ENCODE measurements at places on chromosomes 4 and X.

DNA sequence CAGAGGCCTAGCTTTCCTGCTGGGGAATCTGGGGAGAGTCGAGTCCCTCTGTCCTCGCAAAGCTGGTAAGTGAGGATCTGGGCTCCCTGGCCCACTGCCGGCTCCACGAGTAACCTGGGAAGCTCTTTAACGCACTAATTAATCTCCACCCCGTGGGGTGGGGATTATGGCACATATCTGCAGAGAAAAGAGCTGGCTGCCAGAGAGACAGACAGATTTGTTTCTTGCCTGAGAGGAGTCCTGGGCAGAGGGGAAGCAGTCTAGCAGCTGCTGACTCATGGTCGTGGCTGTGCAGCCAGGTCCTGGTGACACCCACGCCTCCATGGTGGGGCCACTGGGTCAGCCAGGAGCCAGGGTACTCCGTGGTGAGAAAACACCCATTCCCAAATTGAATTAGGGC is 14.0 kb downstream of the SORCS2 start:
- DNase-seq: no peak

DNA sequence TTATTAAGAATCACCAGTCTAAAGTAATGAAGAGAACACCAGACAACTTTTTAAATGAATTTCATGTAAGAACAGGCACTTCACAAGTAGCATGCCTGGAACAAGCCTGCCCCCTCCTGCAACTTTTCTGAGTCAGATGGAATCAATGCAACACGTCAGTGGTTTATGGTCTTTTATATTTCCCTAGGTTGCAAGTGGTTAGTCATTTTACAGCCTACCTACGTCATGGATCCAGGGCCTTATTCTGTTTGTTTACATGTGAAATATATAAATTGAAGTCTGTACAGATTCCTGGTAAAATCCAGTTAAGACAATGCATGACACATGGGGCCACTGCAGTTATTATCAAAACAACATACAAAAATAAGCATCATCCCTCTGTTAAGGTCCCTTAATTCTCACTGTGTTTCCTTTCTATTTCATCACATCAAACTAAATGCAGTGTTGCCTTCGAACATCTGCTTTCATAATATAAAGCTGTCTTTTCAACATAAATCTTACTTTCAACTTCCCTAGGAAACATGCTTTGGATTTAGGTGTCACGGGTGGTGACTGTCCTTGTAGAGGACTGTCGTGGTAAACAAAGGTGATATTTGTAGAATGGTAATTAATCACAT is 309.3 kb downstream of the FRMPD4 start:
- DNase-seq: no peak

GRCh38 chr4:82694892-82695291 is 103.7 kb downstream of the SCD5 start:
- DNase-seq: no peak

DNA sequence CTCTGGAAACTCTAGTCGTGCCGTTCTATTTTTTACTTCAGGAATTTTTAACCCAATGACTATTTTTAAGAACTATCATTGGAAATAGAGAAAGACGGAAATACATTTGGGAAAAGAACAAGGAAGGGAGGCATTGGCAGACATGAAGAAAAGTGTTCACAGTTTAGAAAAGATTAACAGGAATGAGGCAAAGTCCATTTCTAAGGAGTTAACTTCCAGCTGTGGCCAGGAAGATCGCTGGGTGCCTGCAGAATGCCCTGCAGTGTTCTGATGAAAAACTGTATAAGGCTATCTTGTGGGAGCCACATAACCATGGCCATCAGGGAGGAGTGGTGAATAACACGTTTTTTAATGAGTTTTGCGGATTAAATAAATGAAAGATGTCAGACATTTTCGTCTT is 150.6 kb upstream of the VCX3A start:
- DNase-seq: no peak

GRCh38 chr4:4677556-4678522 is 136.0 kb upstream of the STX18 start:
- DNase-seq: no peak

- no peak for DNase-seq
Observed at GRCh38 chr4:87527431-87528220, 1.6 kb downstream of the SPARCL1 start.

- no peak for DNase-seq
Observed at GRCh38 chr4:102355748-102356147, 10.5 kb upstream of the SLC39A8 start.

GRCh38 chr4:36651253-36651652 is 369.8 kb downstream of the DTHD1 start:
- no peak for DNase-seq

GRCh38 chr4:19657856-19658255 is 593.8 kb upstream of the SLIT2 start:
- DNase-seq: no peak
